Activated CD4-positive, alpha-beta memory T cell treated with anti-CD3 and anti-CD28 coated beads, Interleukin-2, amount 10 ng/mL, durations not matched to agents 7 days and 5 days (primary cell): ENCODE measurements at places on chromosomes 2 and 18.
A peak's percentile ranks its signal among the peaks of the same experiment; 100 is the strongest.

DNA sequence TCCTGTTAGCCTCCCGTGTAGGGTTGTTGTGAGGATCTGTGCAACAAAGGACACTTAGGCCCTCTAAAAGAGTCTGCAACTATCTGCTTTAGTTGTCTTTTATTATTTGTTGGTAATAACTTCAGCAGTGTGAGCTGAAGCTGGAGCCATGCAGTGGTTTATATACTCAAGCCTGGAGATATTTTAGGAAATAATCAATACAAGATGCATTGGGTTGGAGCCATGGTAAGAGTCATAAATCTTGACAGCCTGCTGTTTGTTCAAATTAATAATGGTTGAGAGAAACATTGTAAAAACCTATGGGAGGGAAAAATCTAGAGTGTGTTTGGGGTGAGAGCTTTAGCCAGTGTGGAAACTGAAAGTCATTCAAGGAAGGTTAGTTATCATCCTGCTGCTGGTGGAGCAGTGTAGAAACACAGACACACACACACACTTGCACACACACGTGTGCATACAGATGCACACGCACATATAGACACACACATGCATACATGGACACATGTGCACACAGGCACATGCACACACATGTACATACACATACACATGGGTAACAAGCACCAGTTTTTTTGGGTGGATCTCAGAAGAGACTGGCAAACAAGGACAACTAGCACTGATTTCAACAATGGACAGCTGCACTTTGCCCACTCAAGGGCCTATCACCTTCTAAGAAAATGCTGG, 51.0 kb downstream of the ACOXL start:
- DNase-seq = no peak
- H3K27ac ChIP-seq = no peak overlapping the region
- no peak overlapping the region for H3K4me3 ChIP-seq
- H3K4me1 ChIP-seq = no peaks in the 10 kb centered on the region
- H3K27me3 ChIP-seq = peaks cover 65% of the 10 kb centered on the region

GRCh38 chr18:74430231-74430630, 26.9 kb downstream of the DIPK1C start:
- H3K4me3 ChIP-seq = no peak overlapping the region
- no peak for DNase-seq
- H3K4me1 ChIP-seq = no peaks in the 10 kb centered on the region
- no peaks in the 10 kb centered on the region for H3K36me3 ChIP-seq
- peaks cover 2% of the 10 kb centered on the region for H3K27me3 ChIP-seq

- peaks cover 2% of the 10 kb centered on the region for H3K27me3 ChIP-seq
- no peak overlapping the region for H3K27ac ChIP-seq
- H3K36me3 ChIP-seq = no peaks in the 10 kb centered on the region
- DNase-seq = no peak
Measured at GRCh38 chr18:8825729-8826375, 120.5 kb downstream of the MTCL1 start.

DNA sequence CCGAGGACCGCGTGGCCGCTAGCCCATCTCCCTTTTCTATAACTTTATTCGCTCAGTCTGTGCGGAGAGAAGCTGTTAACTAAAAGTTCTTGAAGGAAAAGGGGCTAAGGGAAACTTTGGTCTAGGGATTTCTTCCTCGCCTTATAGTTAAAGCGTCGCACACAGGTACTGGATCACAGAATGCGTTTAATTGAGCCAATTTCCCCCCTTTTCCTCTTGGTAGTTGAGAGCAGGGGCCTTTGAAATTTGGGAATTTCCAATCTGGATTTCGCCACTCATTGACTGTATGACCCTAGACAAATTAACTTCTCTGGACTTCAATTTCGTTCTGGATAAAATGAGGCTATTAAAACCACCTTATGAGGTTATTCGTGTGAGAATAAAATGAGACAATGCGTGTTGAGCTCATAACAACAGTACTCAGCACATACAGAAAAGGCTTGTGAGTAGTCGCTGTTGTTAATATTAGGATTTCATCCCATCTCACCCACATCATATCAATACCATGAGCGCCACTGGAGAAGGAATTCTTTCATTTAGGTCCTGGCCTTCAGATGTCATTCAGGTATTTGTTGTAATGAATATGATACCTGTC, 763 bp upstream of the OLA1 start:
- no peaks in the 10 kb centered on the region for H3K27me3 ChIP-seq
- peak overlapping the region; percentile 47 for H3K27ac ChIP-seq
- DNase-seq = no peak
- H3K4me1 ChIP-seq = peaks cover 29% of the 10 kb centered on the region
- peaks cover 18% of the 10 kb centered on the region for H3K36me3 ChIP-seq

DNA sequence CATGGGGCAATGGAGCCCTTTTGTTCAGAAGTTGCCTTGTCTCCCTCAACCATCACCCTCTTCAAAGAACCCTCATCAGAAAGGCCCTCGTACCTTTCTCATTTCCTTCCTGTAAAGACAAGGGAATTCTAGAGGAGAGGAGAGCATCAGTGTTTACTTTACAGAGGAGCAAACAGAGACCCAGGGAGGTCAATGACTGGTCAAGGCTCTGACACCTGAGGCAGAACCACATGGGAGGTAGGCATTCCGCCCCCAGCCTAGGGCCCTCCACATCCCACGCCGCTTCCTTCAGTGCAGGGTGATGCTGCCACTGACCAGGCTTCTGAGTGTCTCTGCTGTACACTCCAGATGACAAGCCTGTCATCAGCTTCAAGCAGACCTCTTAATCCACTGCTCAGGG, 104.7 kb downstream of the NRP2 start:
- H3K27ac ChIP-seq = no peak overlapping the region
- no peak for DNase-seq
- H3K4me3 ChIP-seq = no peak overlapping the region
- no peaks in the 10 kb centered on the region for H3K36me3 ChIP-seq

DNA sequence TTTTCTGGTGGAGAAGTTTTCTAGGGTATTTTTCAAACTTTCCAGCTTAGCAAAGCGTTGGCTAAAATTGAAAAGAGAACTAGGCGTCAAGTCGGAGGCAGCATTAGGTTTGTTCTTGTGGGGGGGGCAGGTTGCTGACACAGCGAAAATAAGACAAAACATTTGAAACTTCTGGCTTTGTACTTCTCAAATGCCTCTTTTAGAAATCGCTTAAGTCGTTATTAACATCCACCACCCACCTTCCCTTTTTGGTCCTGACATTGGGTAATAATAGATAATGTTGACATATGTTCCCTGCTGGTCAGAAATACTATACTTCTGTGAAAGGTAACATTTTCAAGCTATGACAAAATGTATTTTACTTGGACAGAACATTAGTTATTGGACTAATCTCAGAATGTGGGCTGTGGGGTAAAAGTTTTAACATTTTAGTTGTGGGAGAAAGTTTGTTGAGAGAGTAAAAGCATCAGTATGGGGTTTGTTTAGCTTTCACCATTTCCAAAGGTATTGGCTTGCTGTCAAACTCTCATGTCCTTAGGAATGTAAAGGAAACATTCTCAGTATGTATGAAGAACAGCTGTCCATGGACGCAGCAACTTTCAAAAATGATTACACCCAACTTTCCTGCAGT, 88.1 kb upstream of the ZEB2 start:
- H3K36me3 ChIP-seq = no peaks in the 10 kb centered on the region
- H3K27ac ChIP-seq = no peak overlapping the region
- H3K4me3 ChIP-seq = no peak overlapping the region
- H3K27me3 ChIP-seq = peaks cover 32% of the 10 kb centered on the region

DNA sequence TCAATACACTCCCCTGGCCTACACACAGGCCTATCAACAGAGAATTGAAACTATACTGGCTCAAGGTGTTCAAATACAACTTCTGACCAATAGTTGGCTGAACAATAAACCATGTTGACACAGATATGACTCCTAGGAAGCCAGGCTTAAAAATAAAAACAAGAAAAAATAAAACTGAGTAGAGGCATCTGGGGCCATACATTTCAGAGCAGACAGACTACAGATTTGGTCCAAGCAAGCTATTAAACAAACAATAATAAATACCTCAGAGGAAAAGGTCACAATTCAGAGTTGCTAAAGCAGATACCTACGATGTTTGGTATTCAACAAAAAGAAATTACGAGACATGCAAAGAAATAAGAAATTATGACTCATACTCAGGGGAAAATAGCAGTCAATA, 132.8 kb upstream of the ACVR2A start:
- H3K27ac ChIP-seq = no peak overlapping the region
- H3K4me3 ChIP-seq = no peak overlapping the region
- DNase-seq = no peak
- no peaks in the 10 kb centered on the region for H3K27me3 ChIP-seq
- H3K4me1 ChIP-seq = no peaks in the 10 kb centered on the region

DNA sequence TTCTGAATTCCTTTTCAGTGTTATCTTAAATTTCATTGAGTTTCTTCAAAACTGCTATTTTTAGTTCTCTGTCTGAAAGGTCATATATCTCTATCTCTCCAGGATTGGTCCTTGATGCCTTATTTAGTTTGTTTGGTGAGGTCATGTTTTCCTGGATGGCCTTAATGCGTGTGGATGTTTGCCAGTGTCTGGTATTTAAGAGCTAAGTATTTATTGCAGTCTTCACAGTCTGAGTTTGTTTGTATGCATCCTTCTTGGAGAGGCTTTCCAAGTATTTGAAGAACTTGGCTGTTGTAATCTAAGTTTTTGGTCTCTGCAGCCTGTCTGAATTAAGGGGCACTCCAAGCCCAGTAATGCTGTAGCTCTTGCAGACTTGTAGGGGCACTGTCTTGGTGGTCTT, 249.3 kb downstream of the ZNF385B start:
- H3K27me3 ChIP-seq = no peaks in the 10 kb centered on the region
- no peak for DNase-seq
- H3K4me3 ChIP-seq = no peak overlapping the region
- no peak overlapping the region for H3K27ac ChIP-seq

DNA sequence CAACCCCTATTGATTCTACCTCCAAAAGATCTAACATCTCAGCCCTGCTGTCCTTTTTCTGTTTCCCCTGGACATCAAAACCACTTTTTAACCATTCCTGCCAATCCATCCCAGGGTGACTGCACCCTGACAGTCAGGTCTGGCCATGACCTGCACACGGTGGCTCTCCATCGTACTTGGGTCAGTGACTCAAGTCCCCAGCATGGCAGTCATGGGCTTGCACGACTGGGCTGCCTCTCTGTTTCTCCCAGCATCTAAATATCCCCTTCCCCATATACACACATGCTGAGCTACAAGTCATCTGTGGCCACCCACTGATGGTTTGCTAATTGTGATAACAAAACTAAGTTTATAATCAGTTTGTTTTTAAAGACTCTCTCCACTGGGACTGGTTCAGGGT, 6.6 kb downstream of the NCK2 start:
- peaks cover 83% of the 10 kb centered on the region for H3K36me3 ChIP-seq
- peak overlapping the region; percentile 90 for H3K27ac ChIP-seq
- no peak for DNase-seq
- peaks cover 97% of the 10 kb centered on the region for H3K4me1 ChIP-seq

DNA sequence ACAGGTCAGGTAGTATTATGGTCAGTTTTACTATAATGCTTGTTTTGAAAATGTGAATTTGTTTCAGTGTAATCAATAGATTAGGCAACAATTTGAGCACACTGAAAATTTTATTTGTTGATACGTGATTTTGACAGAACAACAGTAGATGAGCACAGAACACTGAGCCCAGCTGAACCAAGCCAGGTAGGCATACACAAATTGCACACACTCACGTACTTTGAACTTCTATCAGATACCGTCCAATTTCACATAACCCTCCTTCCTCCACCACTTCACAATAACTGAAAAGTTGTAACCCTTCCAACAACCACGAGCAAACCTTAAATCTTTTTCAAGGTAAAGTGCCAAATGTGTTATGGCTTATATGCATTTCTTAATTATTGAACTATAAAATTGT, 229.5 kb upstream of the TMEFF2 start:
- no peak overlapping the region for H3K27ac ChIP-seq
- H3K27me3 ChIP-seq = no peaks in the 10 kb centered on the region
- no peak overlapping the region for H3K4me3 ChIP-seq
- H3K4me1 ChIP-seq = no peaks in the 10 kb centered on the region
- no peaks in the 10 kb centered on the region for H3K36me3 ChIP-seq

GRCh38 chr2:53173091-53173490, 594.5 kb upstream of the CHAC2 start:
- no peaks in the 10 kb centered on the region for H3K4me1 ChIP-seq
- H3K27me3 ChIP-seq = no peaks in the 10 kb centered on the region
- no peaks in the 10 kb centered on the region for H3K36me3 ChIP-seq
- H3K27ac ChIP-seq = no peak overlapping the region
- DNase-seq = no peak

- peaks cover 5% of the 10 kb centered on the region for H3K4me1 ChIP-seq
- no peak overlapping the region for H3K27ac ChIP-seq
- no peak for DNase-seq
- H3K27me3 ChIP-seq = no peaks in the 10 kb centered on the region
- no peak overlapping the region for H3K4me3 ChIP-seq
- H3K36me3 ChIP-seq = no peaks in the 10 kb centered on the region
Measured at GRCh38 chr2:72236445-72237067, 88.9 kb upstream of the CYP26B1 start.

DNA sequence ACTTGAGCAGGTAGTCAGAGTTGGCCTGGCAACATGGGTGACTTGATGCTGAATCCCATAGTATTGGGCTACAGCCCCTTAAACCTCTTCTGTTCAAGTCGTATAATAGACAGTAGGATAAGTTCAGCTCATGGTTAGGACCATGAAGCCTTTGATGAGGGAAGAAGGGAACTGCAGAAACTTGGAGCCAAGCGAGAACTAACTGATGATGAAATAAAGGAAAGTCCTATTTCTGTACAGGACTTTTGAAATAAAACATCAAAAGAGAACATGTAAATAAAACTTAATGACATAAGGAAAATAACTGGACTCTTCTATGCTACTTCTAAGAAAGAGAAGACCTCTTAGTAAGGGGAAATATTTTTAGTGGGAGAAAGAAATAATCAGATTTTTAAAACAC, 51.2 kb upstream of the UGP2 start:
- no peak overlapping the region for H3K27ac ChIP-seq
- DNase-seq = no peak
- no peak overlapping the region for H3K4me3 ChIP-seq
- no peaks in the 10 kb centered on the region for H3K27me3 ChIP-seq

GRCh38 chr2:190723397-190724090, 74.7 kb downstream of the NAB1 start:
- H3K4me3 ChIP-seq = no peak overlapping the region
- no peaks in the 10 kb centered on the region for H3K36me3 ChIP-seq
- peaks cover 40% of the 10 kb centered on the region for H3K4me1 ChIP-seq
- no peaks in the 10 kb centered on the region for H3K27me3 ChIP-seq

- H3K36me3 ChIP-seq = peaks cover 55% of the 10 kb centered on the region
- no peak for DNase-seq
Measured at GRCh38 chr2:210445116-210445707, 31.3 kb downstream of the LANCL1 start.
